Activated CD8-positive, alpha-beta memory T cell treated with anti-CD3 and anti-CD28 coated beads, Interleukin-2, amount 50 U/mL, for 4 hours (primary cell): ENCODE measurements at places on chromosomes 3 and 15.

GRCh38 chr15:72733941-72734738, 48.1 kb downstream of the BBS4 start:
- no peak for DNase-seq

- no peak for DNase-seq
These were observed 49.8 kb downstream of the RUBCN start for GRCh38 chr3:197686899-197687298.

GRCh38 chr15:93152360-93152759, 63.3 kb upstream of the RGMA start:
- peak; percentile 38 for DNase-seq

GRCh38 chr3:31833391-31834190, 147.5 kb downstream of the OSBPL10 start:
- no peak for DNase-seq
